GM12878 (cell line): ENCODE measurements at places on chromosomes 11 and 22. TPM values are rescaled to one million over a fixed set of nuclear protein-coding genes. Genes with fewer than 3 reads are reported as not detected.
A peak's percentile ranks its signal among the peaks of the same experiment; 100 is the strongest.

GRCh38 chr11:114027926-114028325 is 31.6 kb upstream of the ZBTB16 start:
- H3K36me3 ChIP-seq, result no peaks in the 10 kb centered on the region
- no peak overlapping the region for H3K4me3 ChIP-seq
- H3K4me1 ChIP-seq, result no peaks in the 10 kb centered on the region
- H3K27ac ChIP-seq, result no peak overlapping the region

DNA sequence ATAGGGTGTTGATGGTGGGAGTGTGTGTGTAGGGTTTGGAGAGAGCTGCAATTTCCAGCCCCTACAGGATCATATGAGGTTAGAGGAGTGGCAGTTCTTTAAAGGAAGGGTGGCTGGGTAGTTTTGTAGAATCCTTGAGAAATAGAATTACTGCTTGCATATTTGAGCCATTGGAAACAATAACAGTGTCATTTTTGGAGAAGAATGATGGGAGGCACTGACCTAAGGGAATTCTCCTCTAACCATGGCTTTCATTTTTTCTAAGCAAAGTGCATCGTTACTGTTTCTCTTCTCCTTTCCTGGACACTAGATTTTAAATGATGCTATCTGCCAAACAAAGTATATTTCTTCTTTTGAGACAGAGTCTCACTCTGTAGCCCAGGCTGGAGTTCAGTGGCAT is 66.9 kb upstream of the RRM1 start:
- H3K4me3 ChIP-seq, result no peak overlapping the region
- DNase-seq, result no peak
- H3K27ac ChIP-seq, result no peak overlapping the region
- H3K36me3 ChIP-seq, result peaks cover 5% of the 10 kb centered on the region
- H3K4me1 ChIP-seq, result no peaks in the 10 kb centered on the region

GRCh38 chr11:133515107-133515506 is 17.2 kb downstream of the OPCML start:
- no peak overlapping the region for H3K27ac ChIP-seq
- no peaks in the 10 kb centered on the region for H3K4me1 ChIP-seq
- no peak for DNase-seq
- H3K36me3 ChIP-seq, result no peaks in the 10 kb centered on the region

- H3K36me3 ChIP-seq, result no peaks in the 10 kb centered on the region
- no peaks in the 10 kb centered on the region for H3K27me3 ChIP-seq
- H3K4me1 ChIP-seq, result peaks cover 21% of the 10 kb centered on the region
- DNase-seq, result no peak
- peak overlapping the region; percentile 86 for H3K27ac ChIP-seq
- peak overlapping the region; percentile 22; the same call in 1 of the 2 replicates for H3K4me3 ChIP-seq
These were observed 233.6 kb downstream of the FAM76B start for GRCh38 chr11:95556011-95556341.

DNA sequence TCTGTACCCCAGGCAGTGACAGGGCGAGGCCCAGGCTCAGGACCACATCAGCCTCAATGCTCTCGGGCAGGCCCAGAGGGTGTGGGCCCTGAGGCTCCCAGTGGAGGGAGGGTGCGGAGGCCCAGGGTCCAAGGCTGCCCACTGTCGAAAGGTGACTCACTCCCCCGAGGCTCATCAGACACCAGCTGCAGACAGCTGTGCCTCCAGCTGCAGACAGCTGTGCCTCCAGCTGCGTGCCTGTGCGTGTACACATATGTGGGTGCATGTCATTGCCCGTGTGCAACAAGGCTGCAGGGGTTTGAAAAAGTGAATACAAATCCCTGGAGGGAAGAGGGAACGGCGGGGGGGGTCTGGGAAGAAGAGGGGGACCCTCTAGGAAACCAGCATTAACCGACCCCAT is 134.3 kb downstream of the BRD1 start:
- no peaks in the 10 kb centered on the region for H3K4me1 ChIP-seq
- H3K27ac ChIP-seq, result no peak overlapping the region
- no peak overlapping the region for H3K4me3 ChIP-seq
- no peaks in the 10 kb centered on the region for H3K36me3 ChIP-seq
- no peak for DNase-seq
- H3K27me3 ChIP-seq, result no peaks in the 10 kb centered on the region

GRCh38 chr11:113907681-113908080 is 3.1 kb downstream of the HTR3B start:
- H3K4me3 ChIP-seq, result no peak overlapping the region
- H3K27me3 ChIP-seq, result no peaks in the 10 kb centered on the region; the same call in 1 of the 2 replicates
- no peak for DNase-seq
- no peak overlapping the region for H3K27ac ChIP-seq
- no peaks in the 10 kb centered on the region for H3K36me3 ChIP-seq

DNA sequence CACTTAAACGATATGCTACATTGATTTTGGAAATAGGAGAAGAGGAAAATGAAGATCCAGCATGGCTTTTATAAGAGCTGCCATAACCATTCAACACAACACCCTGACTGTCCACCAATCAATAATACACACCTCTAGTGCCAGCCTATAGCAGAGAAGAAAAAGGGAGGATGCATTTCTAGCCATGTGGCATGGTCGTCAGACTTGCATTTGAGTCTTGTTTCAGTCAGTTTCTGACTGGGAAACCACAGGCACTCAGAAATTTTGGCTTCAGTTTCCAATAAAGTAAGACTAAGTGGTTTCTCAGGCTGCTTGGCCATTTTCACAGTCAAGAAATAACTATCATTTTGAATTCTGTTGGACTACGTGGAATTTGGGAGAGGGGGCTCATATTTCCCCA is 523.5 kb upstream of the LRRC4C start:
- no peaks in the 10 kb centered on the region for H3K27me3 ChIP-seq
- no peak overlapping the region for H3K4me3 ChIP-seq
- no peak for DNase-seq
- H3K27ac ChIP-seq, result no peak overlapping the region
- no peaks in the 10 kb centered on the region for H3K36me3 ChIP-seq

- no peak overlapping the region for H3K4me3 ChIP-seq
- no peak overlapping the region for H3K27ac ChIP-seq
- H3K27me3 ChIP-seq, result no peaks in the 10 kb centered on the region
- H3K36me3 ChIP-seq, result no peaks in the 10 kb centered on the region
These were observed 403.5 kb upstream of the LUZP2 start for GRCh38 chr11:24093375-24093774.

DNA sequence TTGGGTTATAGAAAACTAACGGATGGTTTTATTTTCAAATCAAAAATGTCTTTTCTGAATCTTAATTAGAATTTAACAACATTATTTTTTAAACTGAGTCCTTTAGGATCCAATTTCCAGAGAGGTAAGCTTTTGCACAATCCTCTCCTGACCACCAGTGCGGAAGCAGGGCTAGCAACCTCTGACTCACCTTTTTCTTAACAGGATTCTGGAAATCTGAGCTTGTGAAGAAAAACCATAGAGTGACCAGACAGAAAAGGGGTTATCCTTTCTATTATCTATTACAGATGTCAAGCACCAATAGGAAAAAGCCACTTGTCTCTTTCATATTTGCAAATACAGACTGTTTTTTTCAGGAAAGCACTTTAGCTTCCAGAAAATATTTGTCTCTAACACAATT is 25.3 kb downstream of the ALG9 start:
- H3K36me3 ChIP-seq, result peaks cover 3% of the 10 kb centered on the region; the same call in 1 of the 2 replicates
- no peaks in the 10 kb centered on the region for H3K4me1 ChIP-seq
- H3K4me3 ChIP-seq, result no peak overlapping the region
- H3K27me3 ChIP-seq, result no peaks in the 10 kb centered on the region
- no peak for DNase-seq
- H3K27ac ChIP-seq, result no peak overlapping the region

- peaks cover 80% of the 10 kb centered on the region for H3K4me1 ChIP-seq
- peaks cover 27% of the 10 kb centered on the region for H3K36me3 ChIP-seq
These were observed 36.3 kb downstream of the CD82 start for GRCh38 chr11:44601471-44602370.

DNA sequence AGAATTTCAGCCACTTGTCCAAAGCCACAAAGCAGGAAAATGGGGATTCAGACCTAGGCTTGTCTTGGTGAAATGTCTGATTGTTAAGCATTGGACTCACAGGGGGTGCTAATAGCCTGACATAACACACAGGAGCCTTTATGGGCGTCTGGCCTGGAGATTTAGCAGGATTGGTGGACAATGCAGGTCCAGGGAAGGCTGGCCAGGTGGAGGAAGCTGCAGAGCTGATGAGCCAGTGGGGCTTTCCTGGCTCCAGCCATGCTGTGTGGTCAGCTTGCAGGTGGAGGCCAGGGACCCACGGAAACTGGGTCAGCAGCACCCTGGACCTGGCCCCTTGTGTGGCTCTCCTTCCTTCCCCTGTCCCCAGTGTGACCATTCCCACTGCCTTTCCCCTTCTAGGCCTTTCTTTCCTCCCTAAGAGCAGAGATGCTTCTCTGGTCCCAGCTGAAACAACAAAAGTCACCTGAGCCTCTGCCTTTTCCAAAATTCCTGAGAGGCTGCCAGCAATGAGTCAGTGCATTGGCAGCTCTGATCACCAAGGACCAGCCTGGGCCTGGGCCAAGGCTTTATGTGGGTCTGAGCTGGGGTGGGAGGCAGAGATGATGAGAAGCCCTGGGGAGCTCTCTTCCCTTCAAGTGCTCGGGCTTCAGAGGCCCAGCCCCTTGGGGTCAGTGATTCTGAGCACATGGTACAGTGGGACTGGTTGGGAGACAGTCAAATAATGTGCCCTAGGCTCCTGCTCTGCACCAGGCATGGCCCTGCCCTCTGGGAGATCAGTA is 85.2 kb downstream of the CCDC81 start:
- H3K4me3 ChIP-seq, result no peak overlapping the region
- no peak for DNase-seq
- H3K27ac ChIP-seq, result no peak overlapping the region
- H3K27me3 ChIP-seq, result no peaks in the 10 kb centered on the region
- no peaks in the 10 kb centered on the region for H3K4me1 ChIP-seq

GRCh38 chr11:92269021-92269420 is 44.4 kb downstream of the FAT3 start:
- no peaks in the 10 kb centered on the region for H3K4me1 ChIP-seq
- no peak for DNase-seq
- H3K4me3 ChIP-seq, result no peak overlapping the region
- H3K27me3 ChIP-seq, result no peaks in the 10 kb centered on the region
- H3K36me3 ChIP-seq, result no peaks in the 10 kb centered on the region
- no peak overlapping the region for H3K27ac ChIP-seq

- H3K4me3 ChIP-seq, result no peak overlapping the region
- H3K27me3 ChIP-seq, result no peaks in the 10 kb centered on the region
- no peak for DNase-seq
- H3K27ac ChIP-seq, result no peak overlapping the region
- H3K36me3 ChIP-seq, result no peaks in the 10 kb centered on the region
These were observed 69.4 kb downstream of the ARL14EP start for GRCh38 chr11:30392221-30392784.

DNA sequence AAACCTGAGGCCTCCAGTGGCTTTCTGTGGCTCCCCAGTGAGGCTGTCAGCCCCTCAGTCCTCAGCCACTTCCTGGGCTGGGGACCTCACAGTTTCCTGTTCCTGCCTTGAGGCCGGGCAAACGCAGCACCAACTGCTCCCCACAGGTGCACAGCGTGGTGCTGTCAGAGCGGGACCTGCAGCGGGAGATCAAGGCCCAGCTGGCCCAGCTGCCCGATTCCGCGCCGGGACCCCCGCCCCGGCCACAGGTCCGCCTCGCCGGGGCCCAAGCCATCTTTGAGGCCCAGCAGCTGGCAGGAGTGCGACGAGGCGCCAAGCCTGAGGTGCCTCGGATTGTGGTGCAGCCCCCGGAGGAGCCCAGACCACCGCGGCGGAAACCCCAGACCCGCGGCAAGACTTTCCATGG is 5.4 kb downstream of the TBC1D10C start:
- no peak for DNase-seq
- peak overlapping the region; percentile 48; the same call in 1 of the 2 replicates for H3K4me3 ChIP-seq
- no peaks in the 10 kb centered on the region for H3K36me3 ChIP-seq
- H3K4me1 ChIP-seq, result peaks cover 61% of the 10 kb centered on the region
- no peaks in the 10 kb centered on the region for H3K27me3 ChIP-seq
- H3K27ac ChIP-seq, result peak overlapping the region; percentile 84

- H3K27me3 ChIP-seq, result no peaks in the 10 kb centered on the region
- no peaks in the 10 kb centered on the region; the same call in 1 of the 2 replicates for H3K4me1 ChIP-seq
- peak overlapping the region; percentile 78 for H3K4me3 ChIP-seq
- H3K27ac ChIP-seq, result peak overlapping the region; percentile 62
- peaks cover 4% of the 10 kb centered on the region for H3K36me3 ChIP-seq
These were observed 599 bp upstream of the PPP2R1B start for GRCh38 chr11:111766834-111767142.

DNA sequence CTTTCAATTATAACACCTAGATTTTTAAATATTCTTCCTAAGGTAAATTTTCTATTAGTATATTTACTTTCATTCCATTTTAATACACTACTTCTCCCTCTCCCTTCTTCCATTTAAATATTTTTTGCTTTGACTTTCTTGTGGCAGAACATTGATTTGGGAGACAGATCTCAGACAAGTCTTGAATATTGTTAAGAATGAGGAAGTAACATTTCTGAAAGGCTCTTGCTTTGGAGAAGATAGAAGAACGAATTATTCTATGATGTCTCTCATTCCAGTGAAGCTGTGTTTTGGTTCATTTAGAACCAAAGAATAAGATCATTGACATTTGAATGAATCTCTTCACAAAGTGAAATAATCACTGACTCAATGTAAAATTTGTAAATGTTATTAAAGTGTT is 2.4 kb downstream of the IPO7 start:
- peak overlapping the region; percentile 25; the same call in 1 of the 2 replicates for H3K27ac ChIP-seq
- no peak for DNase-seq
- no peaks in the 10 kb centered on the region for H3K36me3 ChIP-seq
- H3K4me3 ChIP-seq, result 0 out of 2 replicates have a peak overlapping the region, but pooled peaks have one; percentile 31

- H3K27me3 ChIP-seq, result no peaks in the 10 kb centered on the region
- no peaks in the 10 kb centered on the region for H3K4me1 ChIP-seq
- H3K4me3 ChIP-seq, result no peak overlapping the region
- H3K27ac ChIP-seq, result no peak overlapping the region
- DNase-seq, result no peak
These were observed 226.4 kb upstream of the KIRREL3 start for GRCh38 chr11:127226949-127227348.

DNA sequence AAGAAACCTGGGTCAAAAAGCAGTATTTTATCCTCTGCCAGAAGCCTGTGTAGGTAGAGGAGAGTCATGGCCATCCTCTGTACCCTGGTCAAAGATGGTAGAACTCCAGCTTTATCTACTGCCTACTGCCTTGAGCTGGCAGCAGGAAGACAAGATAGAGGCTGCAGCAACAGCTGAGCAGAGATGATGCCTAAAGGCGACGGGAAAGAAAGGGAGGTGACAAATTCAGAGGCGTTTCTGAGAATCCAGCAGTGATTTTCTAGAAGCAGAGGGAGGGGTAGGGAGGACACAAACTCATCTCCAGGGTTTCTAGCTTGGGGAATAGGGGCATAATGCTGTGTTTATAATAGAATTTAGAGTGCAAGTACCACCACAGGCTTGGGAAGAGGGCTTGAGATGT is 15.5 kb upstream of the C1QTNF4 start:
- H3K36me3 ChIP-seq, result no peaks in the 10 kb centered on the region
- no peak overlapping the region for H3K4me3 ChIP-seq
- no peak overlapping the region for H3K27ac ChIP-seq
- DNase-seq, result no peak
- no peaks in the 10 kb centered on the region for H3K27me3 ChIP-seq

Gene TMEM9B
- 54.0 and 57.6 TPM in 2 replicates for polyA plus RNA-seq

Gene KDM4D
- 1.3 and 1.4 TPM in 2 replicates for polyA plus RNA-seq

Gene DDIAS
- 21.0 and 22.6 TPM in 2 replicates for polyA plus RNA-seq

Gene FDXACB1
- 11.5 and 12.0 TPM in 2 replicates for polyA plus RNA-seq

Gene PLAAT2
- 4.5 and 5.9 TPM in 2 replicates for polyA plus RNA-seq

Gene SOX10
- 0.05 TPM in 1 of 2 replicates, not detected in the other for polyA plus RNA-seq

Gene CD3D
- not detected in 2 replicates for polyA plus RNA-seq
